HCEC 1CT (cell line): ENCODE measurements at places on chromosomes 2 and 18.

- peak; percentile 40 for DNase-seq
Observed at GRCh38 chr2:223696719-223697118, 94.6 kb upstream of the SCG2 start.

DNA sequence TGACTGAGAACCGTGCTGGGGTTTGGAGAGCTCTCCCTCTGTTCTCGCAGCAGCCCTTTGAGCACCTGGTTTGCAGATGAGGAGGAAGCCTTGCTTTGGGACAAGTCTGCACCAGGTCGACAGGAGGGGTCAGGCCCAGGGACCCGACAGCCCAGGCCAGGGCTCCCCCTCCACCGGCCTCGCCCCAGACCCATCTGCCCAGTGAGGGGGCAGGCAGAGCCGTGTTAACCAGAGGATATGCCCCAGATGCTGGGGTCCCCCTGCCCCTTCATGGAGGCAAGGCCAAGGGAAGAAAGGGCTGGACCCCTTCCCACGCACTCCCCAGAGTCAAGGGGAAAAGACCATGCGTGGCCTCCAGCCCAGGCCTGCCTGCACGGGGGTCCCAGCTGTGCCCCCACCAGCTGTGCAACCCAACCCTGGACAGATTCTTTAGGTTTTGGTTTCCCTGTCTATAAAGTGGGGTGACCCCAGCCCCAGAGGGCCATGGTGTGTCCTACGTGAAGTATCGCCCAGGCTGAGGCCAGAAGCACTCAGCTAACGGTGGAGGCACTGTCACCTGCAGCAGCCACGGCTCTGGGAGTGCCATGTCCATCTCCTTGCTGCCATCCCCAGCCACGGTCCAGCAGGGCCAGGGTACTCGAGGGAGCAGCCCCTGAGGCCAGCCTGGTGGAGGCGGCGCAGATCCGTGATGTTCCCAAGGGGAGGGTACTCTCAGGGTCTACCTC is 4.8 kb upstream of the SNED1 start:
- DNase-seq, result no peak

- DNase-seq, result no peak
Observed at GRCh38 chr2:96914332-96914731, 44.5 kb upstream of the SEMA4C start.

GRCh38 chr2:206378835-206379234 is 64.5 kb upstream of the ADAM23 start:
- no peak for DNase-seq

DNA sequence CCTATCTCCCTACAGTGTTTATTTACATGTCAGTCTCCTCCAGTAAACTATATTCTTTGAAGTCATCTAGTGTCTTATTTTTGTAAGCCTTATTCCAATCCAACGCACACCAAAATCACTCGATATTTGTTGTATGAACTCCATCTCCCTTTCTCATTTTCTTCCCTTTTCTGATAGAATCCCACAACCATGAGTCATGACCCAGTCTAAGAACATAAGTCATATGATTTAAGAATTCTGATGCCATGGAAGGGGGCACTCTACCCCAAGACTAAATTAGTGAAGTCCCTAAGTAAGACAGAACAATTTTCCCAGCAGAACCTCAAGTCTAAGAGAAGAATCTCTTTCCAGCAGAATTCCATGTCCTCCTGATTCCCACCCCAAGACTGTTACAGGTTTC is 5.4 kb downstream of the CHMP3 start:
- DNase-seq, result no peak

DNA sequence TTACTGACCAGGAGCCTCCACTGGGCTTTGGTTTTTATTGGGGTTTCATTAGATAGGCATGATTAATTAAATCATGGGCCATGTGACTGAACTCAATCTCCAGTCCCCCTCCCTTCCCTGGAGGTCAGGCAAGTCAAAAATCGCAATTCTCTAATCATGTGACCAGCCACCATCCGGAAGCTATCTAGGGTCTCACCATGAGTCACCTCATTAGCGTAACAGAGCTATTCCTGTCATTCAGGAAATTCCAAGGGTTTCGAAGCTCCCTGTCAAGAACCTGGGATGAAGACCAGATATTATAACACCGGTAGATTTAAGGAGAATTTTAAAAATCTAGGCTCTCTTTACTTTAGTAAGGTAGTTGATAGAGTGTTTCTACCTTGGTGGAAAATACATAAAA is 180.3 kb upstream of the TCF4 start:
- peak; percentile 13 for DNase-seq

DNA sequence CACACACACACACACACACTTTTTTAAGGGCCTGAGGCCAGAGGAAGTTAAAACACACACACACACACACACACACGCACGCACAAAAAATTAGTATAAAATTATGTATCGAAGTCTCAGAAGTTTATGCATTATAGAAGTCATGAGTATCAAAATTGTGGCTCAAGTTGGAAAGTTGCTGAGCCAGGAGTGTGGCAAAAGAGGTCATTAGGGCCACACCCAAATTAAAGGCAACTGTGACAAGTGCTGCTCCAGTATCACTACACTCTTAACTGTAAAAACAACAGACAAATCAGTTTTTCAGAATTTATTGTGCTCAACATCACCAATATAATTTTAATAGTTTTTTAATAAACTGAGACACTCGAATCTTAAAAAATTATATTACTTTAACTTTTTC is 36.9 kb downstream of the YWHAQ start:
- DNase-seq, result no peak

DNA sequence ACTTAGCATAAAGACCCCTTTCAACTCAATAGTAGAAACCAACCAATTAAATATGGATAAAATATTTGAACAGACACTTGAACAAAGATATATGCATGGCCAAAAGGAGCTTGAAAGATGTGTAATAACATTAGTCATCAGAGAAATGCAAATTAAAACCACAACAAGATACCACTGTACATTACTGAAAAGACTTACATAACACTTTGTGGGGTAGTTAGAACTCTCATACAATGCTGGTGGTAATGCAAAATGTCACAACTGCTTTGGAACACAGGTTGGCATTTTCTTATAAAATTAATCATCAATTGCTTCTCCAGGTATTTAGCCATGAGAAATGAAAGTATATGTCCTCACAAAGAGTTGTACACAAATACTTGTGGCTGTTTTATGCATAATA is 60.7 kb downstream of the TTC27 start:
- DNase-seq, result peak; percentile 71

- peak; percentile 17 for DNase-seq
Observed at GRCh38 chr18:24982831-24983230, 369.1 kb downstream of the ZNF521 start.

GRCh38 chr2:128347701-128348539 is 29.3 kb upstream of the HS6ST1 start:
- DNase-seq, result no peak

DNA sequence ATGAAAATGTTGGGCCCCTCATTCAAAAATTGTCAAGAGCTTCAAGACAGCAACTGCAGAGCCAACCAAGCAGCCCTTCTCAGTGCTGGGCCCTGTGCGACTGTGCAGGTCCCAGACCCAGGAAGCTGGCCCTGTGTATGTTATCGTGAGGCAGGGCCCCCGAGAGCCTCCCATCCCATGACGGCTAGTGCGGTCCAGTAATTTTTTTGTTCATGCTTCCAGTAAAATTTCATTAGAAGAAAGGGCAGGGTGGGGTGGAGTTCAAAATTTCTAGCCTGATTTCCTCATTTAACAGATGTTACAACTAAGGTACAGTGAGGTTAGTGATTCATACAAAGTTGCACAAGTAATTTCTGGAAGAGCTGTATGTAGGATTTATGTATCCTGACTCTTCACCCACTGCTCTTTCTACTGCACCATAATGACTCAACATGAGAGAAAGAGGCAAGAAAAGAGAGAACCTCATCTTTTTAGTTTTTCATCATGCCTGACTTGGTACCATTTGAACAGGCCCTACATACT is 105.5 kb downstream of the ZEB2 start:
- DNase-seq, result peak; percentile 98
